ENCODE measurements at places on chromosomes 2 and 18. TPM values are rescaled to one million over a fixed set of nuclear protein-coding genes. Genes with fewer than 3 reads are reported as not detected.

- no peak for DNase-seq
Measured at GRCh38 chr2:240368781-240369331, 66.6 kb upstream of the GPC1 start.

GRCh38 chr2:197247083-197247482 lies 63.5 kb downstream of the ANKRD44 start:
- DNase-seq: no peak

GRCh38 chr2:152430876-152431275 lies 95.9 kb downstream of the FMNL2 start:
- no peak for DNase-seq

GRCh38 chr2:216216951-216217903 lies 108.1 kb downstream of the XRCC5 start:
- DNase-seq: no peak

GRCh38 chr2:207363761-207364290 lies 165.9 kb upstream of the CREB1 start:
- DNase-seq: no peak

DNA sequence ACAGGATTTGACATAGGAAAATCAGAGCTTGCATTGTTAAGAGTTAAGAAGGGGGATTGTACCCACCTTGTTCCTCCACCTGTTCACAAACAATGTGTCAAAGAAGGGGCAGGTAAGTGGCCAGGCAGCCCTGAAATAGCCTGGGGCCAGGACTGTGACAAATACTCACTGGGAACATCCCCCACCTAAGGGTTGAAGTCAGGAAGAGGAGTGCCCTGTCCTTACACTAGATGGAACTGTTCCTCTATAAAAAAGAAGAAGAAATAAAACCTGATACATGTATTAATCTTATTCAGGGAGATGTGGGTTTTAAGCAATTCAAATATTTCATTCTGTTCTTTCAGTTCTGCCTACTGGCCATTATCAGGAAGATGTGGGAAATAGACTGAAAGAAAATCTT lies 41.9 kb downstream of the TACR1 start:
- no peak for DNase-seq

DNA sequence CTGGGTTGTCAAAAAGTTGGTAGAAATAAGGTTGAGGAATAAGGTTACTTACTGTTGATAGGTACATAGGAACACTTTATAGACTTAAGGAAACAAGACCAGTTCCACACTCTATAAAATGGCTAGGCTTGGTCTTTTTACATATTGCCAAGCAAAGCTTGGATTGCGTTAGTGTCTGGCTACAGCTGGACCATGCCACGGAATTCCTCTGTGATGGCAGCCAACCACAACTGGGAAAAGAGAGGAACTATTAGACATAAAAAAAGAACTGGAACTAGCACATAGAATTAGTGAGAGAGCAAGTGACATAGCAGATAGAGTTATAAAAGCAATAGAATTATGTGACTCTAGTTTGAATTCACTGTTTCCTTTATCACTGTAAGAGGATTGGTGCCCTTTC lies 17.7 kb upstream of the DPP10 start:
- no peak for DNase-seq

GRCh38 chr2:222623756-222624309 lies 32.1 kb downstream of the FARSB start:
- DNase-seq: no peak

The SCTR gene
- total RNA-seq: not detected

The CD8B2 gene
- 0.61 TPM for total RNA-seq

The CNTNAP5 gene
- not detected for total RNA-seq

The SERPINB10 gene
- total RNA-seq: not detected
